Activated gamma-delta T cell treated with Interleukin-2 at 50 U/mL for 16 hours (primary cell): ENCODE measurements at places on chromosomes 3 and 15.

GRCh38 chr15:64599716-64600115 lies 139.3 kb downstream of the ZNF609 start:
- no peak for DNase-seq

DNA sequence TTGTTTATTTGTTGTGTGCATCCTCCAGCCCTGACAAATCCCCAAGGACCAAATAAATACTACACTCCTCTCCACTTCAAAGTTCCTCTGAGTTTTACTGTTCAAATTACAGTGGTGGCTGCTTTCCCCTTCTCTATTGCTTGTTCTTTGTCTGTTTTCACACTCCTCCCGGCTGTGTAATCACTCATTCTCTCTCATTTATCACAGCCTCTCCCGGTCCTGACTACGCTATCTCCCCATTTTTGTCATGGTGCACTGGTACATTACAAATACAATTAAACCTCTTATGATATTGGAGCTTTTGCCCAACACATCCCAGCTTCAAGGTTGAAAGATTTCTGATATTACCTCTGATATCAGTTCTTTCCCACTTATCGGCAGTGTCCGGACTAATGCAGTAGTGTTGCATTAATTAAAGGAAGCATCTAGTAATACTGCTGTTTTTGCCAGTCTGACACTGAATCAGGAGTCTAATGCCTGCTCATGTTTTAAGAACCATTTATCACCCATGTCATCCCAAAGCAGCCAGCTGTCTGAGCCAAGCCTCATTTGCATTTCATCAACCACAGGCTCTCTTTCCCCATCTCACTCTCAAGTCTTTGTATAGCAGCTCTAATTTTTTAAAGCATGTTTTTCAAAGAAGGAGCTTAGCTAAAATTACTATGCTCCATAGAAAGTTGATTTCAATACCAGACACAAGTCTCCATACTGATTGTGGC lies 740.5 kb downstream of the ROBO2 start:
- DNase-seq, result no peak

GRCh38 chr3:94927175-94927574 lies 864.3 kb downstream of the NSUN3 start:
- DNase-seq, result no peak

DNA sequence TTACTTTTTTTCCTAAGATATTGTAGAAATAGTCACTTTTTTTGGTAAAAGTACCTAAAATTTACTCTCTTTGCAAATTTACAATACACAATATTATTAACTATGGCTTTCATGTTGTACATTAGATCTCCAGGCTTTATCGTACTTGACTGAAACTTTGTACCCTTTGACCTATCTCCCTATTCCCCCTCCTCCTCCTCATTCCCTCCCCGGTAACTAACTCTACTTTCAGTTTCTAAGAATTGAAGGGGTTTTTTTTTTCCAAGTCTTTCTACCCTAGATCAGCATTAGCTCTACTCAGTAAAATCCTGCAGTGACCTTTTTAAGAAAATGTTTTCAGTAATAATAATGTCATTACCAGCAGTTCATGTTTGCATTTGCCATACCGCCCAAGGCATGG lies 10.1 kb downstream of the HACL1 start:
- DNase-seq, result no peak

DNA sequence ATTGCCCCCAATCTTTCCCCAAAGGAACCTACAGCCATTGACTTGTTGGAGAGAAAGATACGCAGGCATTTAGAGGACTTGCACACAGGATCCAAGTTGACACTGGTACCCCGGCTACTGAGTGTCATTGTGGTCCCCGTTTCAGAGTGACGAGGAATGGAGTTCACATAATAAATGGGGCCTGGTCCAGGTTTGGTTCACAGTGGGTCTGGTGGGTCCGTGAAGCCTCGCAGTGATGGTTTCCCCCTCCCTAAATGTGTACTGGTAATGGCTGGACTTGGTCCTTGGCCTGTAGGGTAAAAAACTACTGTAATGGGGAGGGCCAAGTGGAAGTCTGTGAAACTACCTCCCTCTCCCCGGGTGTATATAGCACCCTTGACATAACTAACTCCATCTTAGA lies 232.1 kb upstream of the LYSMD4 start:
- DNase-seq, result no peak

DNA sequence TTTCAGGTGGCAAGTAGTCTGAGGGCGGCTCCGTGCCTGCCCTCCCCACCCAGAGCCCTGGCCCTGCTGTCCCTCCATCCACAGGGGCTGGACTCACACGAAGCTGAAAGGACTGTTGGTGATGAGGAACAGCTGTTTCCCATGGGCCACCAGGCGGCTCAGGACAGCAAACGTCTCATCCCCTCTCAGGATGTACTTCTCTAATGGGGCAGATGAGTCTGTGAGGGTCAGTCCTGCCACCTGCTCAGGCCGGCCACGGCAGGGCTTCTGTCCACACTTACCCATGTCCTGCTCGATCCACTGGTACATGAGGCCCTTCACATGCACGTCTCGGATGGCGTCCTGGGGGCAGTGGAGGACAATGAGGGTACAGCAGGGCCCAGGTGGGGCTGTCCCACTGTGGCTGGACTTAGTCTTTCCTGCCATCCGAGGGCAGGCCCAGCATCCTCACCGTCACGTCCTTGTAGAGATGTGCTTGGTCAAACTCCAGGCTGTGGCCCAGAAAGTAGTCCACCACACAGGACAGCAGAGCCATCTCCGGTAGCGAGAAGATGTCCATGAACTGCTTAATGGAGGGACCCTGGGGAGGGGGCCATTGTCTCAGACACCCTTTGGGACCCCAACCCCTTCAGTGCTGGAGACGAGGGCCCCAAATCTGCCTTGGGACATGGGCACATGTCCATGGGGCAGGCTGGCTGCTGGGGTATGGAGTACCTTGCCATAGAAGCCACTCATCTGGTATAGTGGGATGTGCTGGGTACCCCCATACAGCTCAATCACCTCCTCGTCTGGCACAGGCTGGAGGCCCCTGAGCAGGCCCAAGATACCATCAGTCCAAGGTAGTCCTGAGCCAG lies 5.7 kb downstream of the NT5DC2 start:
- DNase-seq, result no peak

- DNase-seq, result no peak
Measured at GRCh38 chr3:188270423-188270972, 116.5 kb downstream of the LPP start.

- DNase-seq, result no peak
Measured at GRCh38 chr3:51622413-51622812, 48.6 kb upstream of the TEX264 start.

DNA sequence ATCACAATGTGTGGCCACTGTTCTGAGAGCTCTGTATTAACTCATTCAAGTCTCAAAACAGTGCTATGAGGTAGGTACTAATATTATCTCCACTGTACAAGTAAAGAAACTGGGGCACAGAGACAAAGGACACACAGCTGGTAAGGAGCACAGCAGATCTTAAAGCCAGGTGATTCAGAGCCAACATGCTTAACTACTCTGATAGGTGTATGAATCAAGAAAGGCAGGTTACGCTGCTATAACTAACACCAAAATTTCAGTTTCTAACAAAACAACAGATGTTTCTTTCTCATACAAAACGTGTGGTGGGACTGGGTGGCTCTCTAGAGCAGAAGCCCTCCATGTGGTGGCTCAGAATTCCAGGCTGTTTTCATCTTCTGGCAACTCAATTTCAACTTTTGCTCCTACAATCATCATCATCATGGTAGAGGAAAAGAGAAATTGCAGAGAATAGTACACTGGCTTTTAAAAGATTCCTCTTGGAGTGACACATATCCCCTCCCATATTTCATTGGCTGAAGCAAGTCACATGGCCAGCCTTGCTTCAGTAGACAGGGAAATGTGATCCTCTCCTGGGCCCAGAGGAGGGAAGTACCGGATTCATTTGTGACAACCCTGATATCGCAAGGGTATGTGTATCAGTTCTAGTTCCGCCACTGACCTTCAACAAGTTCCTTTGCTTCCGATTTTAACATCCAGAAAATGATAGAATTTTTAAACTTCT lies 126.2 kb upstream of the PTX3 start:
- DNase-seq, result no peak

- peak; percentile 23 for DNase-seq
Measured at GRCh38 chr15:26889298-26889898, 22.5 kb downstream of the GABRA5 start.

DNA sequence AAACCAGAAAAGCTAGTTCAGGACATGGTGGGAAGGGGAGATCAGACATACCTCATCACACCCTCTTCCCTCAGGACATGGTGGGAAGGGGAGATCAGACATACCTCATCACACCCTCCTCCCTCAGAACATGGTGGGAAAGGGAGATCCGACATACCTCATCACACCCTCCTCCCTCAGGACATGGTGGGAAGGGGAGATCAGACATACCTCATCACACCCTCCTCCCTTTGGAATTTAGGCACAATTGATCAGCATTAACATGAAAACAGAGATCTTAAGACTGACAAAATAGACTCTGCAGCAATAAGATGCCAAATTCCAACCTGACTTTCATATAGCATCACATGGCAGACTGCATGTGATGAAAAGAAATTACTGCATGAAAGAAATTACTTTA lies 412.7 kb upstream of the ZNF717 start:
- no peak for DNase-seq

GRCh38 chr15:95290176-95290974 lies 1040.1 kb upstream of the NR2F2 start:
- no peak for DNase-seq

GRCh38 chr3:38829404-38829803 lies 13.4 kb upstream of the SCN10A start:
- no peak for DNase-seq

- no peak for DNase-seq
Measured at GRCh38 chr3:52859686-52860423, 25.0 kb upstream of the MUSTN1 start.

DNA sequence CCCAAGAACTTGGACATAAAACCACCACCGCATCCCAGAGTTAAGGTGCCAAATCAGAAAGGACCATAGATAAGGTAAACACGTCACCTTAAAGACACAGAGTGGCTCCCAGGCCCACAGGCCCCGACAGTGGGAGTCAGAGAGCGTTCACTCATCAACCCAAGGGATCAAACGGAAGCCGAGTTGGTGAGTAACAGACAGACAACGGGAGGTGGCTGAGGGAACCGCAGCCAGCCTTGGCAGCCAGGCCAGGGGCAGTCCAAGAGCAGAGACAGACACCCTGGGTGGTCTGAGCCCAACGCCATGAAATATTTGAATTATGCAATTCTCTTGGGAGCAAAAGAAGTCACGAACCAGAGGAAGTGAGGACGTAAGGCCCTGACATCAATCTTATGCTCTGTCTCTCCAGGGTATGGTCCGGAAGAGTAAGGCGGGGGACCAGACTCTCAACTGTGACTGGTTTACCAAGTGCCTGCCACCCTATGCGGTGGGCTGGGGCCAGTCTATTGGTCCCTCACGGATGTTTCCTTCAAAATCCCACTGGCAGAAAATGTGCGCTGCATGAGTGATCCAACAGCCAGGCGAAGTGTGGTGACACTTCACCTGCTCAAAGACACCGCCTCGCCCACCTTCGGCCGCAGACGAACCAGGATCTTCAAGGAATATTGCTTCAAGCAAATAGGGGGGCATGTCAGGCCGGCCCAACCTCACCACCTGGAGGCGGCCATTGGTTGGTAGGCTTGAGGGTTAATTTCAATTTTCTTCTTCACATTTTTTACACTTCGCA lies 34.3 kb downstream of the TMEM44 start:
- DNase-seq, result no peak

DNA sequence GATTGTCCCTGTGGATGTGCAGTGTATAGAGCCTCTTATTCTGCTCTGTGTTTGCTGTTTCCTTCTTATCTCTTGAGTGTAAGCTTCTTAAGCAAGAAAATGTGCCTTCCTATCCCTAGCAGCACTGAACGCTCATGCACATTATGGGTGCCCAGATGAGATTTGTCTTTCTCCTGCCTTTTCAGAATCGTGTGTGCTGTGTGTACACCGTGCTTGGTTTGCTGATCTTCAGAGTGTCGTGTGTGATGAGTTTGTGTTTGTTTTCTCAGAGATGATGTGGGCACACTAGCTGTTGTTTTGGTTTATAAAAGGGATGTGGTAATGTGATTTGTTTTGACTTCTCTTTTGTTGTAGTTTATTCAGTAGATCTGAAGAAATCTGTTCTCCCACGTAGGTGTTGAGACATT lies 19.7 kb downstream of the GPR171 start:
- DNase-seq, result peak; percentile 28

DNA sequence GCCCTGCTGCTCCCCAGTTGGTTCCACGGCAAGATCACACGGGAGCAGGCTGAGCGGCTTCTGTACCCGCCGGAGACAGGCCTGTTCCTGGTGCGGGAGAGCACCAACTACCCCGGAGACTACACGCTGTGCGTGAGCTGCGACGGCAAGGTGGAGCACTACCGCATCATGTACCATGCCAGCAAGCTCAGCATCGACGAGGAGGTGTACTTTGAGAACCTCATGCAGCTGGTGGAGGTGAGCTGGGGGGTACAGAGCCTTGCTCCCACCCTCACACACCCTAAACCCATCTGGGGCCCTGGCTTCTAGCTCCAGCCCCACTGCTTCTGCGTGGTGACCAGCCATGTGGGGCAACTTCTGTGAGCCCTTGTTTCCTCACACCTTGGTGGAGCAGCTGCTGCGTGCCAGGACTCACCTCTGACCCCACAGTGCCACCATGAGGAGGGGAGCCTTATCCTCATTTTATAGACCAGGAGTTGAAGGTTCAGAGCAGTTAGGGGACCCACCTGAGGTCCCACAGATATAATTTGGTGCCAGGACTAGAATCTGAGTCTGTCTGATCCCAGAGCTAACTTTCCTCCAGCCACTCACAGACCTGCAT lies 13.3 kb upstream of the LMAN1L start:
- no peak for DNase-seq
